Activated T-cell treated with anti-CD3 and anti-CD28 coated beads, Interleukin-2, amount 50 U/mL, for 72 hours (primary cell): ENCODE measurements at places on chromosomes 12 and 14.

- DNase-seq = peak; percentile 76
These were observed 73.1 kb upstream of the CEP83 start for GRCh38 chr12:94532490-94533422.

DNA sequence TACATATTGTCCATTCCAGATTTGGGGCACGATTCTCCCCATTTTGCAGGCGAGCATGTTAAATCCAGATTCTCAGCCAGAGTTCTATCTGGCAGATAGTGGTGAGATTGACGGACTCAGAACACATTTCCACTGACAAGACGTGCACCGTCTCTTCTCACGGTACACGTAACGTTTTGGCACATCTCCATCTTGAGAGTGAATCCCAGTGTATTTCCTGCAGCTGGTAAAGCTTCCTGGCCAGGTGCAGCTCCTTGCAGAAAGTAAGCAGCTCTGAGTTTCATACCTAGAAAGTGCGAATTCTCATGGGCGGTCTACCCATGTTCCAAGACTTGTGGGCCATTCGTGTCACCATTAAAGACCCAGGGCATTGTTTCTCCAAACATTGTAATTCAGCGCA, 102.6 kb downstream of the TSPAN9 start:
- no peak for DNase-seq

DNA sequence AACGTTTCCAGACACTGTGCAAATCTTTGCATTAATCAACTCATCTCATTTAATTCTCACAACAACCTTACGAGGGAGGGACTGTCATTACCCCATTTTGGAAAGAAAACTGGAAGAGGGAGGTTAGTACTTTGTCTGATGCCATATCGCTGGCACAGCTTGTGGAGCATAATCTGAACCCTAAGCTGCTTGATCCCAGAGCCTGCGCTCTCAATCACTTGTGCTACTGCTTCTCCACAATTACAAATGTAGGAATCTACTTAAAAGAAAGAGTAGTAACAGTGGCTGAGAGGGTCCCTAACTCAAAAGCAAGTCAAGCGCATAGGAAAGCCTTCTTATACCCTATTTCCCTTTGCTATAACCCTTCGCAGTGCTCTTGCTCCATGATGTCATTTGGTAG, 3.2 kb downstream of the EFS start:
- DNase-seq = no peak

GRCh38 chr14:24246765-24247212, 4.4 kb upstream of the TINF2 start:
- DNase-seq = peak; percentile 26

DNA sequence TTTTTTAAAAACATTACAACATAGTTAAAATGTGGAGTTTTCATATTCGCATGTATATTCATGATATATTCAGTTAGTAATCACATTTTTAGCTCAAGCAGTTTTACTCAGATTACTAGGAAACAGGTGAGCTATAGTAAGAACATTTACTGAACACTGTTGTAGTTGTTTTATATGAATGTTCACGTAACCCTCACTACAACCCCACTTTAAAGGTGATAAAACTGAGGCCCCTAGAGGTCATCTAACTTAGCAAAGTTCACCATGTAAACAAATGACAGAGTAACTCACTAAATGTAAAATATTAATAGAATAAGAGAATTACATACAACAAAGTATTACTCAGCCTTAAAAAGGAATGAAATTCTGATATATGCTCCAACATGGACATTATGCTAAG, 26.0 kb downstream of the RPAP3 start:
- no peak for DNase-seq

DNA sequence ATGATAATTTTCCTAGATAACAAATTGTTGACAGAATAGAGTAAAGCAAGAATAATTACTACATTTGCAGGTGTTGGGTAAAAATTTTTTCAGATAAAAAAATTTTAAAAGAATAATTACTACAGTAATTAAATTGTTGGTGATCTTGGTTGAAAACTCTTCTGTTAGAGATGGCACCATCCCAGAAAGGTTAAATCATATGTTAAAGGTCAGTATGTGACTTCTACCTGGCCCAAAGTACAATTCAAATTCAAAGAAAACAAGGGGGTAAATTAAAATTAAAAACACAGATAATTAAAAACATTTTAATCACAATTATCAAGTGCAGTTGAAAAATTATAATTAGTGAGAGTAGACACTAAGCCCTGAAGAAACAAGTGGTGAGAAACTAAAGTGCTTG, 18.1 kb upstream of the PIK3C2G start:
- no peak for DNase-seq

DNA sequence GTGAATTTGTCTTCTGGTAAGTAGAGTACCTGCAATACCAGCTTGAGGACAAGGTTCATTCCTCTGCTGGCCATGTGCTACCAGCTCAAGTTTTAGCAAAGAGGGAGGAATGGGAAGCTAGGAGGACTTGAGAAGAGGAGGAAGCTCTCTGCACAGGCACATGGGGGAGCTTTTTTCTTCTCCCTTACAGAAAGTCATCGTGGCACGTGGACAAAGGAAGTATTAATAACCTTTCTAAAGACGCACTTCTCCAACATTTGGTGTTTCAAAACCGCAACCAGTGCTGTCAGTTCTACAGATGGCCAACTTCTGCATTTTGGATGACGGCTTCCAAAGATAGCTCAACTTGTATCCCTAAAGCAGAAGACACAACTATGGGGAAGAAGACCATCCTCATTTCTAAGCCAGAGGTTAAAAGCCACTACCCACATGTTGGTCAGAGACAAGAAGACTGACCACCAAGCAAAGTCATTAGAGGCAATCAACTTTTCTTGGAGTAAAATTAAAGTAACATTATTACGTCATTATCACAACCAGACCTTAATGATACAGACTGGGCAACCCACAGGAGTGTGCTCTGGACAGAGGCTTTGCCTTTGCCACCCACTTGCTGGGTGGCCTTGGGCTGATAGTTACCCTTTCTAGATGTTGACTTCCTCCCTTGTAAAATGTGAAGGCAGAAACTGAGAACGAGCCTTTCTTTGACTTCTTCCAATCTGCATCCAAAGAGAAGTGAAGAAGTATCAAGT, 12.3 kb upstream of the TMED10 start:
- DNase-seq = no peak

GRCh38 chr14:64812412-64812811, 67.3 kb downstream of the SPTB start:
- DNase-seq = peak; percentile 31

DNA sequence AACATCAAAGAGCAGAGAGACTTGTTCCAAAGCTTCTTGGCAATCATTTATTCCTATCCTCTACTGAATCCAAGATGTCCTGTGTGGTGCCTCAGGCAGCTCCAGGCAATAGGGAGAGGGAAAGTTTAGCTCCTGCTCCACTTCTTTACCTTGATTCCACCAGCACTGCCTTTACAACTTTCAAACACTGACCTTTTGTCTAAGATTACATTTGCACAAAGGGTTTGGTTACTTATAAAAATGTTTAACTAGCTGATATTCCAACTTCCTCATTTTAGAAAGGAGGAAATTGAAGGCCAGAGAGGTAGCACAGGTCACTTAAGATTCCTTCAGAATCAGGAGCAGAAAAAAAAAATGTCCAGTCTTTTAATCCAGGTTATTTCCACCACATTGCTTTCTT, 192.7 kb downstream of the BTG1 start:
- DNase-seq = no peak

DNA sequence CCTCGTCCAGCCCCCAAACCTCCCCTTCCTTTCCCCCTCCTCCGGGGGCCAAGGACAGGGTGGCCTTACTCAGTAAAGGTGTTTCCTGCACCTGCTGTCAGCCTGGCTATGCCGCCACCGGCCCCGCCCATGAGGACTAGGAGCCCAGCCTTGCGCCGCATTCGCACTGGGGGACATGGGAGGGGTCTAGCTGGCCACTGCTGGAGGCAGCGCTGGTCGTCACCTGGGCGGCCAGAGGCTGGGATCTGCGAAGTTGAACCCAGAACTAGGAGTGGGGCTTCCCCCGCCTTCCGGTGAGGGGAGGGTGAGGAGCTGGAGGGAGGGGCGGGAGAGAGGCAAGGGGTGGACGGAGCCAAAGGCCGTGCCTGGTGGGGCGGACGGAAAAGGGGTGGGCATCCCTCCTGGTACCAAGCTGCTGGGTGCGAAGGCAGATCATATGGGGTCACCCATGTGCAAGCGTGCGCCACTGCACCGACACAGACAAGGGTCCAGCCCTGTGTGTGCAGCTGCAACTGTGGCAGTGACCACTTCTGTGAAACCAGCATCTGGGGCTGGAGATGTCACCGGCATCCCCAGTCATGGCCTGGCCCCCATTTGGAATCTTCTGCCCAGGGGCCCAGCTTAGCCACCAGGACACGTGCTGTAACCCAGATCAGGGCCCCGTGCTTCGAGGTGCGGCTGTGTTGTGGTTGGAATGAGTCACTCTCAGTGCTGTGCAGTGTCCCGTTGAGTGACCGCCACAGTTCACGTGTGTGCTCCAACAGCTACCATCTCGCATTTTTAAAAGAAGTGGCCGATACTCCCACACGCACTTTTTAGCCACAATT, 8.5 kb downstream of the AMN start:
- DNase-seq = no peak

- no peak for DNase-seq
These were observed 83.6 kb upstream of the HECTD1 start for GRCh38 chr14:31291210-31291609.

DNA sequence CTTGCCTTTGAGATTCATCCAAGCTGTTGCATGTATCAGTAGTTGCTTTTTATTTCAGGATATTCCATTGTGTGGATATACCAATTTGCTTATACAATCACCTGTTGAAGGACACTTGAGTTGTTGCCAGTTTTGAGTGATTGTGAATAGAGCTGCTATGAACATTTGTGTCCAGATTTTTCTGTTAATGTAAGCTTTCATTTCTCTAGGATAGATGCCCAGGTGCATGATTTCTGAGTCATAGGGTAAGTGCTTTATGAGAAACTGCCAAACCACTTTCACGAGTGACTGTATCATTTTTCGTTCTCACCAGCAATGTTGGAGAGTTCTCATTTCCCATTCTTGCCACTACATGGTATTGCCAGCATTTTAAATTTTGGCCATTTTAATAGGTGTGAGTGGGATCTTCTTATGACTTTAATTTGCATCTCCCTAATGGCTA, 434.6 kb upstream of the RGS6 start:
- peak; percentile 21 for DNase-seq

DNA sequence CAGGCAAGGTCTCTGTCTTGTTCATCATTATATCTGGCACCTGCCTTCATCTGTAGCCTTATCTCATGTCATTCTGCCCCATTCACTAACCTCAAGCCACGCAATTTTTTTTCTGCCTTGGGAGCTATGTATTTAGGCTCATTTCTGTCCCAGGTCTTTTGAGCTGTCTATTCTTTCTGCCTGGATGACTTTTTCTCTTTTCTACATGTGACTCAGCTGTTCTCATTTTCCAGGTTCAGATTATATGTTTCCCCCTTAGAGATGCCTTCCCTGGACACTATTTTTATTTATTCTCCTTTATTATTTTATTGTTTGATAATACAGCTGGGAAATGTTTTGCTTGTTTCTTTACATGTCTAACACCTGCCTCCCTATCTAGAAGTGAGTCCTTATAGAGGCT, 737.4 kb upstream of the TBX3 start:
- no peak for DNase-seq

- DNase-seq = no peak
These were observed 96.1 kb downstream of the IPO8 start for GRCh38 chr12:30599608-30600007.

GRCh38 chr12:47023311-47023710, 56.1 kb upstream of the PCED1B start:
- DNase-seq = no peak

- DNase-seq = no peak
These were observed 171.8 kb downstream of the BTG1 start for GRCh38 chr12:91973813-91974212.

- DNase-seq = no peak
These were observed 103.9 kb downstream of the SUDS3 start for GRCh38 chr12:118480235-118480634.

DNA sequence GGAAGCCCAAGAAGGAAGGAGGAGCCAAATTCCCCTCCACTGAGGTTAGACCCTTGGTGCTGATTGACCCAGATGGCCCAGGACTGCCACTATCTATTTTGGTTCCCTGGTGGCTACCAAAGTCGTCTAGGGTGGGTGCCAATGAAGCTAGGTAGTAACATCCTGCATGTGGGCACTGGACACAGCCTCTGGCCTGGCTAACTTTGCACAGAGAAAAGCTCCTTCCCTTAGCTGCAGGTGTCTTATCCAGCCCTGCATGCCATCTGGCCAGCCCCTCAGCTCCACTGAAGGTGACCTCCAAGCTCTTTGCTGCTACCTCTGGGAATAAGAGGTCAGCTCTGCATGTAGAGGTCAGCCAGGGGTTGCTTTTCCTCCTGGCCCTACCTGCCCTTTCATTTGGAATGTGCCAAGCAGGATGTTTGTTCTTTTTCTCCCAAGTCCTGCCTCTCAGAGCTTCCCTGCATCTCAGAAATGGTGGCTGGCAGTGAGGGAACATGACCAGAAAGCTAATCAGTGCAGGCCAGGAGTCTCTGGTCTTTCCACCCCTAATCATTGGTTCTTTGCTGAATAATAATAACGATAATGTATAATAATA, 34.0 kb downstream of the JDP2 start:
- no peak for DNase-seq

- no peak for DNase-seq
These were observed 377.8 kb downstream of the KCNH5 start for GRCh38 chr14:62667421-62667914.

DNA sequence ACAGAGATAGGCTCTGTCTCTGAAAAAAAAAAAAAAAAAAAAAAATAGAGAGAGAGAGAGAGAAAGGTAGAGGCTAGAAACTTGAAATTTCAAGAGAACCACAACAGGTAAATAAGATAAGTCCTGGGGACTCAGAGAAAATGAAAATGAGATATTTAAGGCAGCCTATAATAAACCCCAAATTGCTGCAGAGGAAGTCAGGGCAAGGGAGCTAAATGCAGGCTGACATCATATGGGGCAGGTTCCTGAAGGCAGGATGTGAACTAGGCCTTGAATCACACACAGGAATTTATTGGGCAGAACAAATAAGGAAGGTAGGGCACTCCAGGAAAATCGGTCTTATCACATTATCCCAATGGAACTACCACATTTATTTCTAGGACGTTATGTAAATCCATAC, 54.9 kb upstream of the NUDT4 start:
- no peak for DNase-seq

- DNase-seq = no peak
These were observed 177.7 kb upstream of the FRMD6 start for GRCh38 chr14:51473808-51474565.
